SK-MEL-5 (cell line): ENCODE measurements at places on chromosomes 2 and 18.

- DNase-seq, result no peak
These were observed 55.0 kb downstream of the KIF1A start for GRCh38 chr2:240765007-240765406.

DNA sequence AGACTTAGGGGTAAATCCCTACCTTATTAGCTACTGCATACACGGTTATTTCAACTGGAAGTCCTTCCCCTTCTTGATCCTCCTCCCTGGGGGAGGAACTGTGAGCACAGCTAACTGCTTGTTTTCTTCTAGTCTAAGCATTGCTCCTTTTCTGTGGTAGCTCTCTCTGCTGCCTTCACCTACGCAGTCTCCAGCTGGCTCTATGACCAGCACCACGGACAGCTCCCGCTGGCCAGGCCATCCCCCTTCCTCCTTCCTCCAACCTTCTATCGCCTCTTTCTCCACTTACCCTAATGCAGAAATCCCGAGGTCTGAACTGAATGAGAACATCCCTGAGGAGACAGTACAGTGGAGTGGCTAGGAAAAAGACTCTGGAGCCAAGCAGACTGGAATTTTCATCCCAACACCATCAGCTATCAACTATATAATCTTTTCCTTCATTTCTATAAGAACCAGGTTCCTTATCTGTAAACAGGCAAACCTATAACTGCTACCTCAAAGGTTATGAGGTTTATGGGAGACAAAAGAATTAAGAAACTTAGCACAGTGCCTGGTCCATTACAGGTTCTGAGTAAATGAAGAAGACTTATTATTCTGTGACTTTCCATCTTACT is 4.7 kb upstream of the CFAP65 start:
- peak; percentile 46 for DNase-seq

- DNase-seq, result no peak
These were observed 550 bp downstream of the MYL12B start for GRCh38 chr18:3262234-3263131.

GRCh38 chr2:196696423-196697079 is 57.0 kb downstream of the CCDC150 start:
- no peak for DNase-seq

DNA sequence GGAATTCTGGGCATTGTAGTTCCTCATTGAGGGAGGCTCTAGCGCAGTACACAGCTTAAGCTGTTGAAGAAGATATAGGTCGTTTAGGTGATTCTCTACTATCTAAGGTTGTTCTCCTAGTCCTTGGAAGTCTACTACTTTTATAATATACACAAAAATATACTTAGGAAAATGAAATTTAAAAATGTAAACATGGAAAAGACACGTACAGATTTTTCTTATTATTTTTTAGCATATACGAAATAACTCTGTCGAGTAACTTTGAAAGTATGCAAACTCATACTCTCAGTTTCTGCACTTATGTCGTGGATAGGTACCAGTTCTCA is 272 bp upstream of the FASTKD1 start:
- DNase-seq, result no peak

DNA sequence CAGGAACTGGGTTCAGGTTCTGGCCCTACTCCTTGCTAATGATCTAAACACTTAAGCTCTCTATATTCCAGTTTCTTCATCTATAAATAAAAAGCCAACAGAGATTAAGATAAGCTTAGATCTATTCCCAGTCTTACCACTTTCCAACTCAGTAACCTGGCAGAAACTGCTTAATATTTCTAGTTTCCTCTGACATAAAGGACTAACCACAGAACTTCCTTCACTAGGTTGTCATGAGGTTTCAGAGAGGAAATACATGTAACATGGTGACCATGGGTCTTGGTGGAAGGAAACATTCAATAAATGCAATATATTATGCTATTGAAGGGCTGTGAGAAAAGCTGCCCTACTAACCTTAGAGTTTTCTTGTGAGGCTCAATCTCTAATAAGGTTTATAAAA is 114.4 kb upstream of the PDE1A start:
- no peak for DNase-seq

DNA sequence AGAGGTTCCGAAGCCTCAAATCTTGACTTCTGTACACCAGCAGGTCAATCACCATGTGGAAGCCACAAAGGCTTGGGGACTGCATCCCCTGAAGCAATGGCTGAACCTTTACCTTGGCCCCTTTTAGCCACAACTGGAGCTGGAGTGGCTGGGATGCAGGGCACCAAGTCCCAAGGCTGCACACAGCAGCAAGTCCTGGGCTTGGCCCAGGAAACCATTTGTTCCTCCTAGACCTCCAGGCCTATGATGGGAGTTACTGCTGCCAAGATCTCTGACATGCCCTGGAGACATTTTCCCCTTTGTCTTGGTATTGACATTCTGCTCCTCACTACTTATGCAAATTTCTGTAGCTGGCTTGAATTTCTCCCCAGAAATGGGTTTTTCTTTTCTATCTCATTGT is 285.9 kb downstream of the ASXL3 start:
- no peak for DNase-seq

- no peak for DNase-seq
These were observed 159.0 kb downstream of the ZFP36L2 start for GRCh38 chr2:43067254-43068040.

DNA sequence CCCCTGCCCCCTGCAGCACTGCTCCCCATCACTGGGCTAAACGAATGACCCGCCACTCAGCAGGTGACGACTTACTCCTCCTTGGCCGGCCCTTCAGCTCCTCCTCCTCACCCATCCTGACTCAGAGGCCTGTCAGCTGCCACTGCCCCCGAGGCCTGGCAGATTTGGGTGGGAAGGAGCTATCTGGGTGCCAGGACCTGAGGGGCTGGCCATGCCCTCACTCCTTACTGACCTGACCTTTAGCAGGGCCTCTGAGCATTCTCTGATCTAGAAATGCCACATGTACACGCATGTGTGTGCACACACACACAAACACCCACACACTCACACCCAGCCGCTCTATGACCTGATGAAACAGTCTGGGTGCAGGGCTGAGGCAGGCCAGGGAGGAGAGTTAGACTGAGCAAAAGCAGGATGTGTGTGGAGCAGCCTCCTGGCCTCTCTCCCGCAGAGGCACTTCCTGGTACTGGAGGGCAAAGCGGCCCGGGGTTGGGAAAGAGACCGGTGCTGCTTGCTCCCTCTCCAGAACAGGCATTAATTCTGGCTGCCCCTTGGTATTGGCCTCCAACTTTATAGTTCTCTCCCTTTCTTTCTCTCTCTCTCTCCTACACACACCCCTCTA is 68.0 kb downstream of the ZFP36L2 start:
- DNase-seq, result no peak

GRCh38 chr2:148794558-148794957 is 80.5 kb upstream of the KIF5C start:
- DNase-seq, result no peak

GRCh38 chr2:141925511-141925910 is 205.3 kb downstream of the LRP1B start:
- DNase-seq, result no peak

- peak; percentile 28 for DNase-seq
These were observed 36.3 kb downstream of the RTN4 start for GRCh38 chr2:55013936-55014335.

- peak; percentile 55 for DNase-seq
These were observed at the start of gene ADD2 for GRCh38 chr2:70767699-70768589. ADD2 (minus strand) TSS chr2:70768200; CDS start chr2:70706408, 61,792 bp downstream.

DNA sequence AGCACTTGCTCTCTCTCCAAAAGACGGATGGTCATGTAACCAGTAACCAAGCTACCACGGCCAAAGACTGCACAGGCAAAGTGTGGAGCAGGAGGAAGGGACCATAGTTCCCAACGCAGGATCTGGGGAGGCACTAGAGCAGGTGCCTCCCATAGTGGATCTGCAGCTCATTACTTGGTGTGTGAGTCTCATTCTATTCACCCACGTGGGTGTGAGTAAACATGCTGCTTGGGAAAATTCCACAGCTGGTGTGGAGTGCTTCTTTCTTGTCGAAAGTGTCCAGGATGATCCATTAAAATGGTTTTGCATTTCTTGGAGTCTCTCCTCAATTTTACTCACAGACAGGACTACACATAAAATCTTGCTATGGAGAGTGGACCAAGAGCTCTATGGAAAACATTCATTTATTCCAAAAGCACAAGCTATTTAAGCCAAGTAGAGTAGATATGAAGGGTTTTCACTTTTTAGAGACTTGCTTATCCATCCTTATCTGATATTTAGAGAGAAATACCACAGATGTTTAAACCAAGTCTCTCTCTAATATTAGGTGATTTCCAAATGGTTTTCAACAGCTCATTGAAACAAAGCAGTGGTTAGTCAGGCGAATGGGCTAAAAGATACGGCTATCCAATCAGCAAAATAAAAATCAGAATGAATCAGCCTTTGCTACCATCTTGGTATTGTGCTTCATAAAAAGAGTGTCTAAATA is 104.3 kb upstream of the CCDC195 start:
- DNase-seq, result no peak

GRCh38 chr2:69582582-69583176 is 60.9 kb downstream of the AAK1 start:
- peak; percentile 48 for DNase-seq

DNA sequence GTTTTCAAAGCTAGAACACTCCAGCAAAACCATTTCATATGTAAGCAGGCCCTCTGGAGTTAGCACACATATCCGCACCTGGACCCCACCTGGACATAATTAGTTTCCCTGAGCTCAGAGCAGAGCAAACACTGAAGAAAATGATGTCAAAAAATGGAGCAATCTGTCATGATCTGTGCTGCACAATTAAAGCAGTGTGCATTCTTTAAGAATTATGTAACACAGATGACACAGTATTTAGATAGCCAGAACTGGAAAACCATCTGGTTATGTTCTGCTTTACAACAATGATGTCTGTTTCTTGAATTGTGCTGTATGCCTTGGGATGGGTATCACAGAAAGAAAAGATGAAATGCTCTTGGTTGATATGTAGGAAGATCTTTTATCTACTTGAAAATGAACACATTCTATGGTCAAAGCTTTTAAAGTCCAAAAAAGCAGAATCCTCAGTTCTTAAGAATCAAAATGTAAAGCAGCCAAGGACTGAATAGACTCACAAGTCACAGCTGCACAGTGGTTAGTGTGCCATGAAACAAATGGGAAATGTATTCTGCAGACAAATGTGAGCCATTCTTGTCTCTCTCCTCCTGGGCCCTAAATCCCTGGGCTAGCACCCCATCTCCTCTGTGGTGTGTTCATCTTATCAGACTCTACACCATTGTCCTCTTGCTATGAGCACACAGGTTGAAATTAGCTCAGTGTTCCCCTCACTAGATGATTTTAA is 36.8 kb downstream of the HRH4 start:
- DNase-seq, result no peak

DNA sequence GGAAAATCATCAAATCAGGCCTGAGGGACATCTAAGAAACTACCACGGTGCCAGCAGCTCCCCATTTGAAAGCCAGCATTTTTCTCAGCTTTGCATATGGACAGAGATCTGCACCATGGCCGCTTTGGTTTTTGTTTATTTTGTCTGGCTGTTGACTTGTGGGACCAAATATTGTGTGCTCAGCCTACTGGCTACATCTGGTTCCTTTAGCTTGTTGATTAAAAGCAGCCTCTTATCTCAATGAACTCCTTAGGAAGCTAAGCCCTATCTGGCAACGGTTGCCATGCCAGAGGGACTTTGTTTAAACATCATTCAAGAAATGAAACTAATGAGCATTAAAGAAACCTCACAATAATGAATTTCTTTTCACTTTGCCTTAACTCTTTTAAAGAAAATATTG is 32.4 kb upstream of the CCDC150 start:
- no peak for DNase-seq

DNA sequence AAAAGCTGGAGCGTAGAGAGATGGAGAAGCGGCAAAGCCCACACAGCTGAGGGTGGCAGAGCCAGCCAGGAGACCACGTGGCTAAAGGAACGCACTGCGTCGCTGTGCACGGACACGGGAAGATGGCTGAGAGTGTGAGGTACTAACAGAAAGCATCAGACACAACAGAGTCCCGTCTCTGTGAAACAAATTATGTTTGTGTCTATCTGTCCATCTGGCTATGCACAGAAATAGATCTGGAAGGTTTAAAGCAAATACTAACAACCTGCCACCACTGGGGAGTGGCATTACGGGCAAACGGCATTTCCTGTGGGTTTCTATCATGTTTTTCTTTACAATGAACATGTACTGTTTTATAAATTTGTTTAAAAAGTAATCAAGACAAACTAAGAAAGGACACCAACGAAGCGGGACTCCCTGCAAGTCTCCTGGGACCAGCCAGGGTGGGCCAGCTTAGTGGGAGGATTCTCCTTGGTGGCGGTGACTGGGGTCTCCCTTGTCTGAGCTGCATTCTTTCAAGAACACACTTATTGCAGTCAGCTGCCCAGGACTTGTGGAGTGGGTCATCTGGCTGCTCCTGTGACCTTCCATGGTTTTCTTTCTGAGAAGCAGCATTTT is 262.2 kb downstream of the TWIST2 start:
- DNase-seq, result no peak

GRCh38 chr18:58533766-58534165 is 95.1 kb downstream of the ALPK2 start:
- no peak for DNase-seq

GRCh38 chr18:79259218-79259617 is 136.5 kb upstream of the NFATC1 start:
- DNase-seq, result no peak

- DNase-seq, result no peak
These were observed 127.9 kb downstream of the AGAP1 start for GRCh38 chr2:235621736-235622135.

DNA sequence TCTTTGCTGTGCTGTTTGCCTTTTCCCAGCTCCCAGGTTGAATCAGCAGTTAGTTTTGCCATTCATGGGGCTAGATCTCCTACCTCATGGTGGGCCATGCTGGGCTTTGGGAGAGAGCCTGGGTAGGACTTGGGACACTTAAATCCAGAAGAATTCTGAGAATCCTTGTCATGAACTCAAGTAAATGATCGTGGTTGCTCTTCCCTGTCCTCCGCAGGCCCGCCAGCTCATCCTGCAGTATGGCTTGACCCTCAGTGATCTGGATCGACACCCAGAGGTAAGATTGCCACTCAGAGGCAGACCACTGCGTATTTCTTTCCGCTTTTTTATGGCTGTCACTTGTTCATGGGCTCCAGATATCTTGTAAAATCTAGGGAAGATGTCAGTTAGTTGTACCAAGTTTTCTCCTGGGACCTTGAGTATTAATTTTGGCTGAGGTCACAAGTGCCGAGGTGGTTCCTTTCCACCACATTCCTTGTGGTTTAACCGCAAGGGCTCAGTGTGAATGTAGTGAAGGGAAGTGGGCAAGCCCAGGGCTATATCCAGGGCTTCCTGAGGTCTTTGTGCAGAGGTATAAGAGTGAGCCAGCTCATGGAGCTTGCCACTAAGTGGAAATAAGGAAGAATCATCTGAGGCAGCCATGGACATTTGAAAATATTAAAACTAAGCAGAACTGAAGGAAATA is 37.7 kb downstream of the RPIA start:
- DNase-seq, result peak; percentile 24

GRCh38 chr2:111145103-111145760 is 24.5 kb downstream of the BCL2L11 start:
- no peak for DNase-seq

DNA sequence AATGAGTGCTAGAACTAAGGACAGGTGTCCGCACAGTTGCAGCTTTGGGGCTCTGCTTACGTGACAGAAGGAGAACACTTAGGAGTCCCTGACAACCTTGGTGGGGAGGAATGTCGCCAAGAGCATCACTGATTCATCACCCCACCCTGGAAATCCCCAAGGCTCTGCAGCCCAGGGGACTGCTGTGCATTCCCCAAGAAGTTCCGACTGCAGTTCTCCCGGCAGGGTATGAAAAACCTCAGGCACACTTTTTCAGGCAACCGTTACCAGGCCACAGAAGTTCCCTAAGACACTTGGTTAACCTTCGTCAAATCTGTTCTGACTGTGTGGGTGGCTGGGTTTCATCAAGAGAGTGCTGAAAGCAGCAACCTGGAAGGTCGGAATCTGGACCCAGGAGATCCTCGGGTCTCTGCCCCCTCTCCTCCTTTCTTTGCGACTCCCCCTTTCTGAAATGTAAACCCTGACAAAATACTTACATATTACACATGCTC is 192.1 kb upstream of the CXCR4 start:
- no peak for DNase-seq
